ENCODE measurements at places on chromosomes 16 and 17. TPM values are rescaled to one million over a fixed set of nuclear protein-coding genes. Genes with fewer than 3 reads are reported as not detected.

Gene PRAC1
- not detected for polyA plus RNA-seq

Gene CHST4
- polyA plus RNA-seq = 0.48 TPM

Gene RAMP2
- 111 TPM for polyA plus RNA-seq

Gene SOCS7
- polyA plus RNA-seq = 19.4 TPM

Gene ZNF768
- polyA plus RNA-seq = 54.1 TPM

Gene KRTAP4-9
- polyA plus RNA-seq = not detected

Gene KRTAP1-1
- not detected for polyA plus RNA-seq

Gene CDR2L
- 9.0 TPM for polyA plus RNA-seq

Gene C16orf74
- 4.2 TPM for polyA plus RNA-seq

Gene STRADA
- 39.5 TPM for polyA plus RNA-seq

Gene STAC2
- 3.7 TPM for polyA plus RNA-seq

Gene EVI2B
- polyA plus RNA-seq = 2.6 TPM

Gene PRSS33
- 0.17 TPM for polyA plus RNA-seq

Gene KIF18B
- polyA plus RNA-seq = 12.3 TPM

Gene MPP2
- polyA plus RNA-seq = 5.9 TPM

Gene CACNG5
- polyA plus RNA-seq = 3.1 TPM

Gene HNF1B
- 133 TPM for polyA plus RNA-seq

Gene CHD9NB
- 10.7 TPM for polyA plus RNA-seq

Gene ACSM2B
- polyA plus RNA-seq = 45.1 TPM

Gene TEKT3
- polyA plus RNA-seq = 1.3 TPM

Gene OR4D1
- not detected for polyA plus RNA-seq

Gene ZNF469
- 1.3 TPM for polyA plus RNA-seq

Gene SNTB2
- polyA plus RNA-seq = 14.4 TPM
